Endothelial cell (in vitro differentiated cells): ENCODE measurements at places on chromosomes 6 and 20. TPM values are rescaled to one million over a fixed set of nuclear protein-coding genes. Genes with fewer than 3 reads are reported as not detected.

RAET1G gene
- total RNA-seq = 3.8 TPM

NR2E1 gene
- total RNA-seq = not detected

PPP1R11 gene
- 39.3 TPM for total RNA-seq

GJA10 gene
- not detected for total RNA-seq

- DNase-seq = no peak
These were observed 291.7 kb upstream of the SPTLC3 start for GRCh38 chr20:12717061-12717460.

DNA sequence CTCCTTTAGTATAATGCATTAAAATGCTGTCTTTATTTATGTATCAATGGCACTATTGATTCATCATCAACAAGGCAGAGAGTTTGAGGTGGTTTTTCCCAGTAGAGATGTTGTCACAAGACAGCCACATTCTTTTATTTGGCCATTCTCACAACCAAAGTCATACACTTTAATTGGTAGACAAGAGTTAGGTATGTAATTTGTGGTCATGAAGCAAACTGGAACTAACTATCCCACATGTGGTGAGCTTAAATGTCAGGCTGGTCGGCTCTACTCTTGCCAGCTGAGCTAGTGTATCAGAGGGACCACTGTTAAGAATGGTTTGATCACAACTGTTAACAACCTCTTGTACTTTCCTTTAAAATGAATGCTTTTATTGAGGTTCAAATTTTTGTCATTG lies 714.6 kb downstream of the CD109 start:
- no peak for DNase-seq

- no peak for DNase-seq
These were observed 42.3 kb upstream of the NAA20 start for GRCh38 chr20:19974630-19975435.

- DNase-seq = peak; percentile 20
These were observed 119.5 kb upstream of the CD93 start for GRCh38 chr20:23205611-23206041.

DNA sequence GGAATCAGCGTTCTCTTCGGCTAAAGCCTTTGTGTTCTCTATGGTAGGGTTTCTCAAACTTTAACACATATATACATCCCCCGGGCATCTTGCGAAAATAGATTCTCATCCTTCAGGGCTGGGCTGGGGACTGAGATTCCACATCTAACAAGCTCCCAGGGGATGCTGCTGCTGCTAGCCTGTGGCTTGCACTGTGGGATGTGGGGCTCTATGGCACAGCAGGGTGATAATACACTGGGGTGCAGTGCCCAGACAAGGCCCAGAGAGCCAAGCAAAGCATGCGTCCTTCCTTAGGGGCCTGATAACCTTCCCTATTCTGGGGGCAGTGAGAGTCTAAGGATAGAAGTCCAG lies 102.0 kb downstream of the LAMP5 start:
- DNase-seq = no peak

- no peak for DNase-seq
These were observed 366.5 kb downstream of the FOXA2 start for GRCh38 chr20:22217712-22218352.
